ENCODE measurements at places on chromosomes 5 and 9.

DNA sequence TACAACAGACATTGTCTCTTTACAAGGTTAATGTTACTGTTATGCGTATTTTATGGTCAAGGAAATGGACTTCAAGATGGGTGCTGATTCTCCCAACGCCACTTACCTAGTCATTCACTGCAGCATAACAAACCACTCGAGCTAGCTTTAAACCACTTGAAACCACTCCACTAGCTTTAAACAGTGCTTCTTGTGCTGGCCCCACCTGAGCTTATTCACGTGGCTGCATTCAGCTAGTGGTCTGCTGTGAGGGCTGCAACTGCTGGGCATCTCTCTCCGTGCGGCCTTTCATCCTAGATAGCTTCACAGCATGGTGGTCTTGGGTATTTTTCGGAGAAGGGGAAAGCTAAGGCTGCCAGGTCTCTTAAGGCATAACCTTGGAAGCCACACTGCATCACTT is 3.5 kb upstream of the HRH2 start:
- DNase-seq, result no peak

DNA sequence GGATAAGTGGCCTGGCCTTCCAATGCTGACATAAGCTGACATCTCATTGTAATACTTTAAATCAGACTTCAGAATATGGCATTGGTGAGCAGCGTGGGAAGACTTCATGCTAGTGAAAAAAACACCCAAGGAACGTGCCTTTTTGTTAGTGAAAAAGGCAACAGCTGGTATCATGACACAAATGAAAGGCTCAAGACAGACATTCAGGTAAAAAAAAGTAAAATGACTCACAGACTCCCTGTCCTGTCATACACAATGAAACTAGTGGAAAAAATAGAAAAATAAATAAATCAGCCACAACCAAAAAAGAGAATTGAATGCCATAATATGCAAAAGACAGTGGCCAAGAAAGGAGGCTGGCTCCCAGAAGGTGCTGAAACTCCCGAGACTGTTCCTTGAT is 24.4 kb upstream of the PPP1R2B start:
- DNase-seq, result no peak

DNA sequence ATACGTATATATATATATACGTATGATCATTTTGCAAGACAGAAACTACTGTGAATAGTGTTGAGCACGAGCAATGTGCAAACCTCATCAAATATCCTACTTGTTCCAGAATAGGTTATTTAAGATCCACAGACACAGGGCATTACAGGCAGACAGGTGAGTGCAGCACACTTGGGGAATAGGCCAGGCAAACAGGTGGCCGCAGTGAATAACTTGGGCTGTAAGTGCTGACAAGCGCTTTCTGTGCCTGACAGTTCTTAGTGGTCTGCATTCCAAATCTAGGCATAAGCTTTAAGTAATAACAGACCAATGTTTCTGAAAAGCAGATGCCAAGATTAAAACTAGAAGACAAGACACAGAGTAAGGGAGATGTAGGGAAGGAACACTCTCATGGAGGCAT is 77.9 kb downstream of the LHFPL2 start:
- DNase-seq, result no peak

DNA sequence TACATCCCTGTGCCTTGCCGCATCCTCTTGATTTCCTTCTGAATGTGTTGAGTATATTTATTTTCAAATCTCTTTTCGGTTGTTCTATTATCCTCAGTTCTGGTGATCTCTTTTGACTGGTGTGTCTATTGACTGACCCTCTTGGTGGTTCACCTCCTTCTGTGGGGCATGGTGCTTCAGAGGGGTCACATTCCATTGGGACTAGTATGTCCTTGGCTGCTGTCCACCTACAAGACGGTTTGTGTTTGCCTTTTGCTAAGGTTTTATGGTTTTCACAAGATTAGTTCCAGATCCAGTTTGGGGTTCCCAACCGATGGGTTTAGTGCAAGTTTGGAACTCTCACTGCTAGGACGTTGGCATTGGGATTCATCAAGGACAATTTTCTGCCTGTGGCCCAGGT is 66.6 kb downstream of the PHF2 start:
- no peak for DNase-seq

All from NCI-H2081 treated with DMSO at 0.1 percent for 48 hours (cell line).